ENCODE measurements at places on chromosomes 16 and 17.

DNA sequence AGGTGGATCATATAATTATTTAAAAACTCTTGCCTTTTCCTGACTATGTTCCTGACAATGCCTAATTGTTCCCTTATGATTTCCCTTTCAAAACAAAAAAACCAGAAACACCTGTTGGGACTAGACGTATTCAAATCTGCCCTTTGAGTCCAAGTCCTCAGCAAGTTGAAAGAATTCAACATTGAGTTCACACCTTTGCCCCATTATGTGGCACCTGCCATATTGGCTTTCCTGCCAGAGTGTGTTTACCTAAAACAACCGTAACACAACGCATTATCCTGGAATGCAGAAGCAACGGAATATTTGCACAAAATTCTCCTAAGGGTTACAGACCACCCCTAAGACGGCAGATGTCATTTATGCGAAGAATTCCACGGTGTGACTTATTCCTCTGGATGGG lies 105.9 kb downstream of the ZFHX3 start:
- DNase-seq = no peak

GRCh38 chr17:48522031-48522653 lies 8.7 kb downstream of the HOXB1 start:
- DNase-seq = peak; percentile 80

DNA sequence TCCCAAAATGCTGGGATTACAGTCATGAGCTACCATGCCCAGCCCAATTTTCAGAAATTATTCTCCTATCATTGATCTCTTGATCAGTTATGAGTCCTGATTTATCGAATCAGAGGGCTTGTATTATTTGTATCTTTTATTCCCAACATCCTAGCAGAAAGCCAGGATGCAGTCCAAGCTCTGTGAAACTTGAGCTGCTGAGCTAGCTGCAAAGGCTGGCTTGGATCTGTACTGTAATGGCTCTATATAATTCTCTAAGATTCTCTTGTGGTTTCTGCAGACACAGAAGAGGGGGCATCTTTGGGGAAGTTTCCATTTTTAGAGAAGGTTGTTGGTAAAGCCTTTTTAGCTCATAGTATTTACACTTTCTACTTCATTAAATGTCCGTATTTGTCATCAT lies 227.1 kb downstream of the MAP2K4 start:
- DNase-seq = no peak

DNA sequence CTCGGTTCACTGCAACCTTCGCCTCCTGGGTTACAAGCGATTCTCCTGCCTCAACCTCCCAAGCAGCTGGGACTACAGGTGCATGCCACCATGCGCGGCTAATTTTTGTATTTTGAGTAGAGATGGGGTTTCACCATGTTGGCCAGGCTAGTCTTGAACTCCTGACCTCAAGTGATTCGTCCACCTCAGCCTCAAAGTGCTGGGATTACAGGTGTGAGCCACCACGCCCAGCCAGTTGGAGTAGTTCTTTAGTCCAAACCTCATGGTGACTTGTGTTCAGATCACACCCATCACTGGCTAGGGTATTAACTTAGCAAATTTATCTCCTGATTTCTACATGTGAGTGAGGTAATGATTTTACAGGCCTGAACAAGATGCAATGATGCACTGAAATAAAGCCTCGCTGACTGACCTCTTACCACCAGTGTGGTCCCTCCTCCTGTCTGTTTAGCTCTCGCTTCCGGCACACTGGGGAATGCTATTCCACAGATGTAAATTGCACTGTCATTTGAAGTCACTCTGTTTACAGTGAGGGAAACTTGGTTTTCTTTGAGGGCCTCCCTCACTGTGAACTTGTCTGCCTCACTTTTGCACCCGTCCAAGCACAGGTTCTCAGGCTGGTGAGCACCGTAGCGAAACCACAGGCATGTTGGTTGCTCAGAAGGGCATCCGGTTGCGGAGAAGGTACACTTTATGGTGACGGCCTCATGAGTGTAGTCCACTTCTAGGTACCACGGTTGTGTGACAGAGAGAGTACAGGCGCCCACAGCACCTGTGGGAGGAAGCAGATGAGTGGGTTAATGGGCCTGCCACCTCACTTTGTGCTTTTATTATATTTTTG lies 5.5 kb downstream of the IGSF6 start:
- DNase-seq = no peak
